ENCODE measurements at places on chromosomes 7 and 10. TPM values are rescaled to one million over a fixed set of nuclear protein-coding genes. Genes with fewer than 3 reads are reported as not detected.

SAMD9 gene
- total RNA-seq: 0.04 TPM

PHYHIPL gene
- total RNA-seq: not detected

HOXA9 gene
- total RNA-seq: not detected

TEX47 gene
- not detected for total RNA-seq

SYT15B gene
- total RNA-seq: not detected

RBM20 gene
- 0.15 TPM for total RNA-seq

PRKRIP1 gene
- 24.4 TPM for total RNA-seq

ASZ1 gene
- total RNA-seq: not detected

GRCh38 chr7:66869660-66870450 lies 51.2 kb upstream of the TMEM248 start:
- no peak for DNase-seq

DNA sequence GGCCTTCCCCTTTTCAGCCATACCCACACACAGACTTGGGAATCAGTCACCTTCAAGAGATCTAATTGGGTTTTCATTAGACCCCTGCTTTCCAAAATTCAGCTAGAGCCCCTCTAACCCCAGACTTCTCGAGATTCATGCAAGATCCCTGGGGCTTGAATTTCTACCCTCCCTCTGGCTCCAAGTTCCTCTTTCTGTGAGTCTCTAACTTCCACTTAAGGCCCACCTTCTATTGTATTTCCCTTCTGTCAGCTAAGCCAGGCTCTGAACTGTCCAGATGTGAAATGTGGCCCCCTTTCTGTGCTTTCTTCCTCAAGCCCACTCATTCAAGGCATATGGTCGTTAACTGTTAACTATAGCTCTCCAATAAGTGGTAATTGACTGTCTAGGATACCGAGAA lies 132.2 kb downstream of the ZNF365 start:
- no peak for DNase-seq

- no peak for DNase-seq
Observed at GRCh38 chr10:119461923-119462322, 80.6 kb downstream of the RGS10 start.

DNA sequence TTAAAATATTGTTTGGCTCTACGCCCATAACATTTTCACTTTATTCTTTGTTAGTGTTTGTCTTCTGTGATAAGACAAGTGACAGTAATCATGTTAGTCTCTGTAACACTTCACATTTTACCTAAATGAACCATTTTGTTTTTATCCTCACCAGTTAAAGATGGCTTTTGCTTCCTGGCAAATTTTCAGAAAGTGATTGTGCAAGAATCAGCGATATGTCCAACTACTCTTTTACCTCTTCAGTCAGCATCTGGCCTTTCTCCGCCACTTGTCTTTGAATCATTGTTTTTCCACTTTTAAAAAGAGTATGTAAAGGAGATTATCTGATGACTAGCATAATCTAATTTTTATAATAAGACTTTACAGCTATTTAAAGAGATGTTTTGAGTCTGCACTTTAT lies 3.5 kb downstream of the DGKB start:
- no peak for DNase-seq

DNA sequence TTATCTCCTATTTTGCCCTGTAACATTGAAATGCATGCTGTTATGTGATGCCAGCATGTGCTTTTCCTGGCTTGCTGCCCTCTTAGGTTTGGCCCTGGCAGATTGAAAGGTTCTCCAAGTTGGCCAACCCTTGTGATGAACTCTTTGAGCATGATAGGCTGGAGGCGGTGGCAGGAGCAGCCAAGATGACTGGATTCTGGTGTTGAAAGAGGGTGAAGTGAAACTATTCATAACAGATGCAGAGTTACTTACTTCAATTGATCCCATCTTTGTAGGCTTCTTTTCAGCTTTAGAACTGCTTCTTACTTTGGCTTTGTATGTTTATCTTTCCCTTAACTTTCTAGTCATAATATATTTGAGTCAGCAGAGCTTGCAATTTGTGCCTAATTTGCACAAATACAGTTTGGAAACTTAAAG lies 57.6 kb downstream of the BICC1 start:
- no peak for DNase-seq

DNA sequence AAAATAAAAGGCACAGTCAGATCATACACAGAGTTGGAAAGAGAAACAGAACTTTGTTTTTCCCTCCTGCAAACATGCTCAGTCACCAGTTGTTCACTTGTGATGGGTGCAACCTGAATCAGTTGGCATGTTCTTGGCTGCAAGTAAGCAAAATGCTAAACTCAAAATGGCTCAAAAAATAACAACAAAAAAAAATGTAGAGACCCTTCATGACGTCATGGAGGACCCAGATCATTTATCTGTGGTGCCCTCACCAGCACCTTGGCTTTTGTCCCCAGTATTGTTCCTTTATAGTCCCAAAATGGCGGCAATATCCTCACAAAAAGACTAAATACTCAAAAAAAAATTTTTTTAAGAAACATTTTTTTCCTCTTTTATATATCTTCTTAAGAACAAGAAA lies 112.4 kb downstream of the CABCOCO1 start:
- DNase-seq: no peak

DNA sequence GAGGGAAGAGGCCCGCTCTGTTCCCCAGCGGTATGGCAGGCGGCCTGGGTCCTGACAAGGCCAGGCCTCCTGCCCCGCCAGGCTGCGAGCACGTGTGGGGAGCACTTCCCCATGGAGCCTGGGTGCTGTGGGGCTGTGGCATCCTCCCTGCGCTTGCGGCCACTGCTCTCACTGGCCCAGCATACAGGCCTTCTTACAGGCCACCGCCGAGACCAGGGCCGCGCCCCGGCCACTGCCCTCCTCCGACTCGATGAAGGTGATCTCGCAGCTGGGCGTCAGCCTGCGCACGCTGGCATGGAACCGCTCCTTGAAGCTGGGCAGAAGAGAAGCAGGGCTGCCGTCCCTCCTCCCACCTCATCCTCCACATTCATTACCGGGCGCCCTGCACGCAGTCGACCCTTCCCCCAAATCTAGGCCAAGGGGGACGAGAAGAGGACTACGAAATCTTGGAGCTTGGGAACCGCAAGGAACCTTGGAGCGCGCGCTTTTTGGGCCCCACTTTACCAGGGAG lies 3.9 kb upstream of the MYL7 start:
- DNase-seq: peak; percentile 81

GRCh38 chr10:130817046-130817624 lies 494.4 kb downstream of the TCERG1L start:
- no peak for DNase-seq

DNA sequence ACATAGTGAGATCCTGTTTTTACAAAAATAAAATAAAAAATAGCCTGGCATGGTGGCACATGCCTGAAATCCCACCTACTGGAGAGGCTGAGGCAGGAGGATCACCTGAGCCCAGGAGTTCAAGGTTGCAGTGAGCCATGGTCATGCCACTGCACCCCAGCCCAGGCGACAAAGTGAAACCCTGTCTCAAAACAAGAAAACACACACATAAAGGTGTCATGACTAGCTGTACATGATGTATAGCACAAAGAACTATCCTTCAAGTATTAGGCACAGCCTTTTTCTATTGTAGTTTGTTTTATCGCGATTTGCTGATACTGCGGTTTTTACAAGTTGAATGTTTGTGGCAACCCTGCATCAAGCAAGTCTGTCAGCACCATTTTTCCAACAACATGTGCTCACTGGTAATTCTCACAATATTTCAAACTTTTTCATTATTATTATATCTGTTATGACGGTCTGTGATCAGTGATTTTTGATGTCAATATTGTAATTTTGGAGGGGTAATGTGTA lies 11.5 kb upstream of the SNX13 start:
- DNase-seq: no peak

All from H7 (cell line).